ENCODE measurements at places on chromosomes 16 and 17.

DNA sequence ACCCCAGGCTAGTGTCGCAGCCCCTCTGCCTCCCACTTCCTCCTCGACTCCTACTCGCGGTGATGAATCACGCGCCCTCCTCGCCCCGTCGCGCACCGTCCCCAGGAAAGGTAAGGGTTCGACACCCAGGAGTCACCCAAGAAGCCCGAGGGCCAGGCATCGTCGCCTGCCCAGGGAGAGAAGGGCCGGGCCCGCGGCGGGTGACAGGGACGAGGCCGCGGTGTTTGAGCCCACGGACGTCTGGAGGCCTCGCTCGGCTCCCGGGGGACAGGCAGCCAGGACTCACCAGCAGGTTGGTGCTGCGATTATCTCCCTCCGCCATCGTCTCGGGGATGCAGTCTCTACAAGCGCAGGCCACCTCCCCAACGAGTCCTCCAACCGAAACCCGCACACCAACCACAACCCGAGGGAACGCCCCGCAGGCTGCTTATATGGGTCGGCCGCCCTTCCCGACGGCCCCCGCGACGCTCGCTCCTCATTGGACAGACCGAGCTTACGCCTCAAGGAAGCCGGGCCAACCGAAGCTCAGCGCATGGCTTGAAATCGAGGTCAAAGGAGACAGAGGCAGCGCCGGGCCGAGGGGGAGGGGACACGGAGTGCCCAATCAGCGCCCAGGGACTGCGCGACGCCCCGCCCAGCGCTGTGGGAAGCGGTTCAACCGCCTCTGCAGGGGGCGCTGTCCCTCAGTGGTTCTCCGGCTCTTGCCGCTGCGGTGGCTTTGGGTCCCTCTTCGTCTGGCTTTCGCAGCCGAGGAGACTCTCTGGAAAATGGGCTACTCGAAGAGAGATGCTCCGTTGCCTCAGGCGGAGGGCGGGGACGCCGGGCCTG lies at the start of gene ARL6IP1:
Gene ARL6IP1, minus strand, starts transcription at position 405 of the 828 bp plus-strand sequence. Its CDS starts 83 bp downstream, at position 322.
- peak; percentile 94 for DNase-seq

GRCh38 chr17:34452769-34453168 lies 89.7 kb upstream of the CCL1 start:
- DNase-seq = no peak

GRCh38 chr16:64866021-64866420 lies 255.8 kb downstream of the CDH11 start:
- no peak for DNase-seq

DNA sequence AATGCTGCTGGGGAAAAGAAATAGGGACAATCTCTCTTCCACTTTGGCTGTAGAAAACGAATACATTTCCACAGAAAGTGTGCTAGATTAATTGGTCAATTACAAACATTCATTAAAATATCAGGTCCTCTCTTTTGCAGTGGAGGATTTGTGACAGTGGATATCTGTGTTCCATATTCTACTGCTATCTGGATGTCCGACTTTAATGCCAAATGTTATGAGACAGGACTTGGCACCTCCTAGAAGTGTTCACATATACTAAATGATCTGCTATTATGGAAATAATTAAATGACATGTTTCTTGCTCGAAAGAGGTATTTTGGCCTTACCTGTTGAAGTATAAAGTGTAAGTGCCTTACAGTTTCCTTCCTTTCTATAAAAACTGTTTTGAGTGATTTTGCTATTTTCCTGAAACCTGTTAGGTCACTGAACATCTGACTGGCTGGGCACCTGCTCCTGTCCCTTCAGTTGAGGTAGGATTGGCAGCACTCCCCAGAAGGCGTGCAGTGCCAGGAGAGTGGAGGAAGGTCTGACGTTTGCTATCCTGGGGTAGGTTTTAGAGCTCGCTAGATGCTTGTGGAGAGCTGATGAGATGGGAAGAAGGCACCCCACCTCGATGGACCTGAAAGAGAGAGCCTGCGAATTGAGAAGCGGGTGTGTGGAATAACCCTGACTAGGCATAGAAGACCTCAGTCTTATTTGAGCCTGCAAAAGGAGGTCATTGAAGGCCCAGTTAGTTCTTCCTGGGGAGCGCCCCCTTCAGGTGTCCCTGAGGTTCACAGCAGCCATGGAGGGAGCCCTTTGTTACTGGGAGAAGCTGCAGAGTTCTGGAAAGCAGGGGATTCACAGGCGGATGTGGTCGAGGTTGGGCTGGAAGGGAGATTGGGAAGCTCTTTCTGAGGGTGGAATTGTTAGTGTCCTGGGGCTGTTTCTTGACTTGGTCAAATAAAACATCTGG lies 159.4 kb upstream of the ZNF267 start:
- DNase-seq = no peak

DNA sequence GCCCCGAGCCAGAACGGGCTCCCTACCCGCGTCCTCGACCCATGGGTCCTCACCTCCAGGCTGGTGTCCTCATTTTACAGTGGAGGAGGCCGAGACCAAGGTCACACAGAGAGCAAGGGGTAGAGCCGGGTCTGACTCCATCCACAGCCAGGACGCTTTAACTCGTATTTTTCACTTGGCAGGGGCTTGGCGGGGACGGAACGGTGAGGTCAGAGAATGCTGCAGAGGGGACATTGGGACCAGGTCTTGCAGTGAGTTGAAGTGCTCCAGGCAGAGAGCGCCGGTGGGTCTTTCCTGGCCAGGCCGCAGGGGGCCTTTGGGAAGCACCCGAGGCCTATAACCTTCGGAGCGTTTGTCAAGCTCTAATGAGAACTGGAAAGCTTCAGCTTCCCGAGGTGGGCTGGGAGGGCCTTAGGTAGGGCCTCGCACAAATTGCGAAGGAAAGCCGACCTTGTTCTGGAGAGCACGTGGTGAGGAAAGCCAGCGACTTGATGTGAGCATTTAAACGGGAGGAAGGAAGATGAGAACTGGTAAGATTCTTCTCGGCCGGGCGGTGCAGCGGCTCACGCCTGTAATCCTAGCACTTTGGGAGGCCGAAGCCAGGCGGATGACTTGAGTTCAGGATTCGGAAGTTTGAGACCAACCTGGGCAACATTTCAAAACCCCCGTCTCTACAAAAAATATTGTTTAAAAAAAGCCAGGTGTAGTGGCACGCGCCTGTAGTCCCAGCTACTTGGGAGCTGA lies 908 bp upstream of the CLUH start:
- no peak for DNase-seq

Measured in NCI-H2081 treated with DMSO at 0.1 percent for 48 hours (cell line).